ENCODE measurements at places on chromosomes 7 and 10.

- no peak for DNase-seq
Measured at GRCh38 chr10:114083040-114083439, 39.4 kb downstream of the ADRB1 start.

DNA sequence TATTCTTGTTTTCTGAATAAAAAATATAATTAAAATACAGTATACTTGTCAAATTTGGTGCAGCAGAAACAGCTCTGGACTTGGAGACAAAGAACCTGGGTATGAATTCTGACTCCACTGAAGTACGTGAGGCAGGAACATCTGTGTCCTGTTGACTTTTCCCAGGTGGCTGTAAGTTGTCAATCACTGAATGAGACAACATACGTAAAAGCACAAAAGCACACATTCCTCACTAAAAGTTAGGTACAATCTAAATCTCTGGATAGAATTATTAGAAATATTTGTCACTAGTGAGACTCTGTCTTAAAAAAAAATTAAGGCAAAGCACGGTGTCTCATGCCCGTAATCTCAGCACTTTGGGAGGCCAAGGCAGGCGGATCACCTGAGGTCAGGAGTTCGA is 18.1 kb downstream of the CFAP58 start:
- no peak for DNase-seq

DNA sequence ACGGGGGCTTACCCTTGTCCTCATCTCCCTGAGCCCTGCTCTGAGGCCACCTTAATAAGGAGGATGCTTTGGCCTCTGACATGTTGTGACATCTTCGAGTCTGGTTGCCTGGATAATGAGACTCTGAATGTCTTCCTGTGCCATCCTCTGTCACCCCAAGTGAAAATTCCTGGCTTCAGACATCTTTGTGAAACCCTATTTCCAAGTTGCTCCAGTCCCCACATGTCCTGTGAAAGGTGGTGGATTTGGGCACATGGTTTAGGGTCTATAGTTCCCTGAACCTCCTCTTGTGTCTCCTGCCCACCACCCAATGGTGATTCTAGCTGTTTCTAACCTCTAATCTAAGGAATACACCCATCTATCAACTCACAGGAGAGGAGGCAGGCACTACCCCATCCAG is 223.1 kb upstream of the GLI3 start:
- no peak for DNase-seq

GRCh38 chr10:130894471-130894870 is 417.1 kb downstream of the TCERG1L start:
- DNase-seq, result no peak

- no peak for DNase-seq
Measured at GRCh38 chr10:103055105-103055504, 137.0 kb downstream of the CNNM2 start.

DNA sequence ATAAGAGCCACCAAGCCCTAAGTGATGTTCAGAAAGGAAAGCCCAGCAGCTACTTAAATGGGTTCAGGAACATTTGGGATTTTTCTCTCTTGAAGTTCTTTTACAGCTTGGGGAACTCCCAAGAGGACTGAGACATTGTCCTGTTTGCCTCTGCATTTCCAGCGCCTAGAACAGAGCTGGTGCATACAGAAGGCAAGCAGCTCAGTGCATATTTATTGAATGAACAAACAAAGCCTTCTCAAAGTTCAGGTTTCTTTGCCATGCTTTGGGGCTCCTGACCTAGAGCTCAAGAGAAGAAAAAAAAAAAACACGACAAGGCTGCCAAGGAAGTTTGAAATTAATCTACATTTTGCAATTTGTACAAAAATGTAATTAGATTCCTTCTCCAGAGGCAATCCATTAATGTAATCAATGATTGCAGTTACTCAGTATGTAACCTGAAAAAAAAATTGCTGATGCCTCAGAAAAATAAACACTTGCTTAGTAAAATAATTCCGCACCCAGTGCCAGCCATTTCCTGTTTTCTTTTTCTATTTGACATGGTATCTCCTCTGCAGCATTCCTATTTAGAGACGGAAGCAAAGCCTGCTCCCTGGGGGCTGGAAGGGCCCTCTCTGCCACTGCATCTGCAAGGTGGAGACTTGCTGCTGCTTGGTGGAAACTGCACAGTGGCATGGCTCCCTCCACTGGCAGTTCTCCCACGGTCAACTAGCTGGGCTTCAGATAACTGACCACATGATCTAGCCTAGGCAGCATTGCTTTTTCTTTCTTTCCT is 157.3 kb downstream of the TMEM178B start:
- DNase-seq, result no peak

DNA sequence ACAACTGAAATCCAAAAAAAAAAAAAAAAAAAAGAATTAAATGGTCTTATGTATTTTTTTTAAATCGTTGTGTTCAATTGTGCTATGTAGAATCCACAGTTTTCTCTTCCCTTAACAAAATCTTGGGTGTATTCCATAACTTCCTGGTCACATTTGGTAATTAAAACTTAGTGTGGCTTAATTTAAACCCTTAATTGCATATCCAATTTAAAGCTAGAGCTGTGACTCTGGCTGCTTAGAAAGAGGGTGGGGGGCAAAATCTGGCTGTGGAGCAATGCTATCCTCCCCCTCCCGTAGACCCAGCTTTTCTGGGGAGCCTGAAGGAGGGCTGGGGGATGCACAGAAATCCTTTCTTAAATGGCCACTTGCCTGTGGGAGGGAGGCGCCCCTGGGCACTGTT is 695.1 kb downstream of the INHBA start:
- DNase-seq, result no peak

- DNase-seq, result no peak
Measured at GRCh38 chr7:128450409-128450808, 5.3 kb upstream of the HILPDA start.

GRCh38 chr10:50033481-50033880 is 34.3 kb upstream of the WASHC2A start:
- no peak for DNase-seq

DNA sequence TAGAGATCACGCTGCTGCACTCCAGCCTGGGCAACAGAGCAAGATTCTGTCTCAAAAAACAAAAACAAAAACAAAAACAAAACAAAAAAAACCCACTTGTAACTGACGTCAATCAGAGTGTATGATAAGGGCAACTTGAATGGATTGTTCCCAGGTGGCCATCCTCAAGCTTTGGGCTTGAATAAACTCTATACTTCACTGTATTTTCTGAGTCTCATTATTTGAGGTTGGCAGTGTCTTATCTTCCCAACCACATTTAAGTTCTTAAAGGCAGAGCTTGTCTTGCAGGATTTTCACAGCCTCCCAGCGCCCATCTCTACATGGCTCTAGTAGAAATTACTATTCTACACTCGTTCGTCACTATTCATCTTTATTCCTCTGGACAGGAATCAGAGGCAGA is 5.1 kb upstream of the OAT start:
- DNase-seq, result no peak

GRCh38 chr7:46953008-46953407 is 628.9 kb downstream of the TNS3 start:
- no peak for DNase-seq

DNA sequence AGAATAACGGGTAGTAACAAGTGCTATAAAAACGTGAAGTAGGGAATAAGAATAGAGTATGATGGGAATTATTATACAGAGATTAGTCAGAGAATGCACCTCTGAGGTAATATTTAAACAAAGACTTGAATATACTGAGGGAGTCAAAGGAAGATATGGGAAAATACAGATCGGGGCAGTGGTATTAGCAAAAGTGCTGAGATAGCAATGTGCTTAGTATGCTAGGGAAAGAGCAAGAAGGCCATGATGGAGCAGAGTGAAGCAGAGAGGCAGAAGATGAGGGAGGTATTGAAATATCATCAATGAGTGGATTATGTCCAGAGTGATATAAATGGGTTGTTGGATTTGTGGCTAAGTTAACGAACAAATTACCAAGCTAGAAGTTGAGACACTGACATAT is 96.5 kb upstream of the GPR22 start:
- no peak for DNase-seq

GRCh38 chr10:78291722-78292121 is 258.1 kb downstream of the RPS24 start:
- DNase-seq, result no peak

- no peak for DNase-seq
Measured at GRCh38 chr10:98694883-98695282, 248.1 kb upstream of the HPS1 start.

GRCh38 chr10:28970231-28970630 is 292.9 kb downstream of the BAMBI start:
- DNase-seq, result no peak

DNA sequence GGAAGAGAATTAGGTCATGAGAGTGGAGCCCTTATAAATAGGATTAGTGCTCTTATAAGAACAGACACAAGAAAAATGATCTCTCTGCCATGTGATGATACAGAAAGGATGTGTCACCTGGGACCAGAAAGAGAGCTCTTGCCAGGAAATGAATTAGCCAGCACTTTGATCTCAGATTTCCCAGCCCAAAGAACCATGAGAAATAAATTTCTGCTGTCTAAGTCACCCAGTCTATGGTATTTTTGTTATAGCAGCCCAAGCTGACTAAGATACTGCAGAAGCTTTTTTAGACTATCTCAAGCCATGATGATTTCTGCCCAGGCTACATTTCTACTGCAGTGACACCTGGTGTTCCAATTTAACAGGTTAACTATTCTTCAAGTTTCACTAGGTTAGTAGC is 84.8 kb downstream of the RSU1 start:
- DNase-seq, result no peak

GRCh38 chr10:24947304-24948097 is 4.9 kb downstream of the PRTFDC1 start:
- no peak for DNase-seq
